CD8-positive, alpha-beta memory T cell (primary cell): ENCODE measurements at places on chromosomes 5 and 9. TPM values are rescaled to one million over a fixed set of nuclear protein-coding genes. Genes with fewer than 3 reads are reported as not detected.
A peak's percentile ranks its signal among the peaks of the same experiment; 100 is the strongest.

- no peak for DNase-seq
- no peak overlapping the region for H3K4me3 ChIP-seq
- no peaks in the 10 kb centered on the region for H3K4me1 ChIP-seq
- H3K27me3 ChIP-seq, result no peaks in the 10 kb centered on the region
- H3K27ac ChIP-seq, result no peak overlapping the region
Measured at GRCh38 chr9:6460189-6460768, 47.3 kb downstream of the UHRF2 start.

DNA sequence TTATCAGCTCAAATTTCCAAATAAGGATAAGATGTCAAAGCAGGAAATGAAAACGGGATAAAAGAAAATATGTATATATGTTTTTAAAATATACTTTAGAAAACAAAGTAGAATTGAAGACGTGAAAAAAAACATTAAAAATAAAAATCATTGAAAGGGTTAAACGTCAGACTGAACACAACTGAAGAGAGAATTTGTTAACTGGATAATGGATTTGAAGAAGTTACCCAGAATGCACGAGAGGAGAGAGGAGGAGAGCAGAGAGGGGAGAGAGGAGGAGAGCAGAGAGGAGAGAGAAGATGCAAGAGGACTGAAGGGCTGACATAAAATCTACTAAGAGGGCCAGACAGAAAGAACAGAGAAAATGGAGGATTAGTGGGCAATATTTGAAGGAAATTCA, 88.0 kb downstream of the CDKN2A start:
- no peak for DNase-seq
- no peaks in the 10 kb centered on the region for H3K4me1 ChIP-seq
- no peak overlapping the region for H3K4me3 ChIP-seq
- H3K27me3 ChIP-seq, result no peaks in the 10 kb centered on the region
- no peaks in the 10 kb centered on the region for H3K36me3 ChIP-seq

DNA sequence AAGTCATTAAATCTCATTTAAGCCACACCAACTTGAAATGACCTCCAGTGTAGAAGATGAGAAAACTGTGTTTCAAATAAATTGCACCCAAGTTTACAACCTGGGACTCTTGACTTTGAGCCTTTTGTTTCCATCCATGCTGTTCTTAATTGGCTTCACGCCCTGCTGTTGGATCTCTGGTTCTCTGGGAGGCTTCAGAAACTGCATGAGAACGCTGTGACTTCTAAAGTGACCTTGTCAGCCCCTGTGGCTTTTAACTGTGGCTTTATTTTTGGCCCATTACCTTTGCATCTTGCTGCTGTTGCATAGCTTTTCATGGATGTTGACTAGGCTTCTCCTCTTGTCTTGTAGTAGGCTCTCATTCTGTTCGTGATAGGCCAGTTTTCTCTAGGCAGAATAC, 29.3 kb downstream of the TNFAIP8 start:
- H3K4me1 ChIP-seq, result peaks cover 83% of the 10 kb centered on the region
- no peaks in the 10 kb centered on the region for H3K36me3 ChIP-seq
- H3K4me3 ChIP-seq, result no peak overlapping the region
- no peaks in the 10 kb centered on the region for H3K27me3 ChIP-seq
- H3K27ac ChIP-seq, result no peak overlapping the region

GRCh38 chr5:77251921-77252320, 41.4 kb downstream of the PDE8B start:
- DNase-seq, result no peak
- no peak overlapping the region for H3K4me3 ChIP-seq
- no peaks in the 10 kb centered on the region for H3K36me3 ChIP-seq
- H3K27ac ChIP-seq, result no peak overlapping the region
- H3K27me3 ChIP-seq, result no peaks in the 10 kb centered on the region

DNA sequence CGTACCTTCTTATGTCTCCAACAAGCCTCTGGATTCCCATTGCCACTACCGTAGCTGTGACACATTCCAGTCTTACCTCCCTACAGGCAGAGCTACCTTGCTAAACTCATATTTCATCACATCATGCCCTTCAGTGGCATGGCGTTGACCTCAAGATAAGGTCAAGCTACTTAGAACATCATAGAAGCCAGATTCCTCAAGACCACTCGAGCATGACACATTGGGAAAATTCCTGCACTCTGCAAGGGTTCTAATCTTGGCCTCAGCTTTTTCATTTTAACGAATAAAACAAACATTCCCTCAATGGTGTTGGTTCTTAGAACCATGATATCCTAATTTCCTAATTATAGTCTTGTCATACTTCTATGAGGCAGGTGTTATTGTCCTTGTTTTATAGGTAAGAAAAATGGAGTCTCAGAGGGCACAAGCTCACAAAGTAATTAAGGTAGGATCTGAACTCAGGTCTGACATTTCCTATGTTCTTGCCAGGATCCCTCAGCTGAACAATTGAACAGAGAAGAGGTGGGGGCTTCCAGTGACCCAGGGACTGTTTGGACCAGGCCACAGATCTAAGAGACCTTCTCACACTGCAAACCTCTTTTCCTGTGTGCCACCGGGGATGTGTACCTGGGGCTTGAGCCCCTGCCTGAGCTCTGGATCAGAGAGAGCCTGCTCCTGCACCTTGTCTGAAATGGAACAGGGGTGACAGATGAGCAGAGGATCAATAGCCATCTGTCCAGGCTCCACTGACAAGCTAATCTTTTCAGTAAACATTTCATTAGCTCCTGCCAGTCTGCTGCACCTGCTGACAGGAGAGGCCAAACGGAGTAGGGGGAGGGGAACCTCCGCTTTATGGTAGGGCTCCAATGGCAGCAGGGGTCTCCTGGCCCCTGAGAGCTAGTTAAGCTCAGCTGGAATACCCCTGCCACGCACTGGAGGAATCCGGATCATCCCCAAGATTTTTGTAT, 49.3 kb downstream of the ALG2 start:
- no peaks in the 10 kb centered on the region for H3K36me3 ChIP-seq
- no peak overlapping the region for H3K4me3 ChIP-seq
- no peaks in the 10 kb centered on the region for H3K27me3 ChIP-seq
- H3K4me1 ChIP-seq, result peaks cover 6% of the 10 kb centered on the region
- no peak for DNase-seq

GRCh38 chr9:37053684-37054362, 19.8 kb upstream of the PAX5 start:
- peaks cover 8% of the 10 kb centered on the region for H3K27me3 ChIP-seq
- no peaks in the 10 kb centered on the region for H3K4me1 ChIP-seq
- H3K27ac ChIP-seq, result no peak overlapping the region
- H3K36me3 ChIP-seq, result no peaks in the 10 kb centered on the region

- DNase-seq, result no peak
- H3K27me3 ChIP-seq, result no peaks in the 10 kb centered on the region
- H3K4me1 ChIP-seq, result no peaks in the 10 kb centered on the region
- no peak overlapping the region for H3K4me3 ChIP-seq
Measured at GRCh38 chr9:2800394-2801179, 43.3 kb downstream of the PUM3 start.

DNA sequence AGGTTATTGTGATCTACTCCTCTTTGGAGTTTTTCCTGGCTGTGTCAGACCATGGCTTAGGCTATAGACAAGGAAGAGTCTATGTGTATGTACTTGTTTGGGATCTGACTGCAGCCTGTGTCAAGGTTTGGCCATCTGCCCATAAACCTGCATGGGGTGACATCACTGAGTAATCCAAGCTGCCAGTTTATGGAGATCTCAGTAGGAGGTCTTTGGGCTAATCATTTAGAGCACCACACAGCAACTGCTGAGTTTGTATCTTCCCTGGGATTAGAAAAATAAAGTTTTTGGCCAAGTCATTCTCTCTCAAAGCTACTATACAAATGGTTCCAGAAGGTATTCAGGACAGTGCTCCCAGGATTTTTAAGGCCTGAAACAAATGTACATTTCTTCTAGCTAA, 65.5 kb upstream of the HSPB3 start:
- H3K4me3 ChIP-seq, result no peak overlapping the region
- peak overlapping the region; percentile 52 for H3K27ac ChIP-seq
- no peaks in the 10 kb centered on the region for H3K36me3 ChIP-seq
- DNase-seq, result no peak
- H3K4me1 ChIP-seq, result no peaks in the 10 kb centered on the region
- no peaks in the 10 kb centered on the region for H3K27me3 ChIP-seq

- peak within 1 kb of the TSS; percentile 82 for H3K4me3 ChIP-seq
- H3K27me3 ChIP-seq, result no peaks in the 10 kb centered on the region
- H3K4me1 ChIP-seq, result peaks cover 34% of the 10 kb centered on the region
- H3K27ac ChIP-seq, result peak within 1 kb of the TSS; percentile 70
- no peak for DNase-seq
Measured at GRCh38 chr9:35618325-35618727, at the start of gene CD72. CD72 (minus strand) TSS chr9:35618413; CDS start chr9:35618303, 110 bp downstream.

DNA sequence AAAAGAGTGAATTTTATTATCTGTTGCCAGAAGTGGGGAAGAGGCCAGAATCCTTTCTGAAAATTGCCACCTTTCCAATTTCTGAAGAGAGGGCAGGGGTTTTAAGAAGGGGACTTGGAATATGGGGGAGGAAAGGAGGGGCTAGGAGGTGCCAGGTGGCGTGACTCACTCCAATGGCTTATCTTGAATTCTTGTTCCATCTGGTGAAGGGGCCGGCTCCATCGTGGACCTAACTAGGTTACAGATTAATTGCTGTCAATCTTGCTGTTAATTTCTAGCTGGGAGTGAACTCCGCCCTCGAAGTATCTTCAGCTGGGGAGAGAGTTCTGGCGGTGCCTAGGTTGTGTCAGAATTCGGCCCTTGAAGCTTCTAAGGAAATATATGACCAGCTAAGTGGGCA, 138.7 kb downstream of the YTHDC2 start:
- DNase-seq, result no peak
- no peaks in the 10 kb centered on the region for H3K36me3 ChIP-seq
- H3K4me3 ChIP-seq, result no peak overlapping the region
- no peaks in the 10 kb centered on the region for H3K27me3 ChIP-seq
- no peak overlapping the region for H3K27ac ChIP-seq

DNA sequence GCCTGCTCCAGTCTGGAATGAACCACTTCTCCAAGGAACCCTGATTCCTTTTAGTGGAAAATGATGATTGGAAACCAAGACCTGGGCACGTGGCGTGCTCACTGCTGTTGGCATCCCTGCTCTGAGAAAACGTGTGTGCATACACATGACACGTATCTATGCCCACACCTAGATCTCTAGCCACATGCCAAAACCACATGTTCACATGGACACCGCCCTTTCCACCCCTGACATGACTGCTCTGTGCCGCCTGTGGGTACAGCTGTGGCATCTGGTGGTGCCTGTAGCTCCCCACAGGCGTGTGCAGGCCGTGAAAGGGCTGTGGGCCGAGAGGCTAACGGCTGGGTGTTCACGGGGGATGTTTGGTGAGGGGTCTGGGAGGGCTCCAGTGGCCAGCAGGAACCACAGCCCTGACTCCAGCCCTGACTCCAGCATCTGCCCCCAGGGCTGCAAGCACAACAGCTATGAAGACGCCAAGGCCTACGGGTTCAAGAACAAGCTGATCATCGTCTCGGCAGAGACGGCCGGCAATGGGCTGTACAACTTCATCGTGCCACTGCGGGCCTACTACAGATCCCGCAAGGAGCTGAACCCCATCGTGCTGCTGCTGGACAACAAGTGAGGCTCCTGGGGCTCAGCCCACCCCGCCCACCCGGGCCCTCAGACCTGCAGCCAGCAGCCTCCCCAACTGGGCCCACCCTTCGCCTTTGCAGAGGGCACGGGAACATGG, 75.1 kb downstream of the KCNT1 start:
- H3K4me1 ChIP-seq, result no peaks in the 10 kb centered on the region
- no peak overlapping the region for H3K27ac ChIP-seq
- H3K27me3 ChIP-seq, result no peaks in the 10 kb centered on the region
- H3K36me3 ChIP-seq, result no peaks in the 10 kb centered on the region
- H3K4me3 ChIP-seq, result no peak overlapping the region
- peak; percentile 7 for DNase-seq

GRCh38 chr9:116861321-116861720, 174.2 kb downstream of the TRIM32 start:
- no peak overlapping the region for H3K4me3 ChIP-seq
- no peaks in the 10 kb centered on the region for H3K27me3 ChIP-seq
- H3K4me1 ChIP-seq, result no peaks in the 10 kb centered on the region
- no peak for DNase-seq

DNA sequence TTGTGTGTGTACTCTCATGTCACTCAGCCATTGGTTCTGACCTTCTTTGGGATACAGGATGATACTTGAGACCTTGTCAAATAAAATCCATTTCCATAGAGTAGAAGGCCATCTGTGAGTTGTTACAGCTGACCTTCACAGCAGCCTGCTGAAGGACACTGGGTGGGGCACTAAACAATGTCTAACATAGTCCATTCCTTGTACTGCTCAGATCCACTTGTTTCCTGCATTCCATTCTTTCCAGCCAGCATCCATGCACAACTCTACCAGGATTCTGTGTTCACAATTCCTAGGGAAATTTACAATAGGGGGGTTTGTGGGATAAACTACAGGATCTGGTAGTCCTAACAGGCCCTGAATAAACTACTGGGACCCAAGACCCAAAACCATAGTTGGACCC, 286.4 kb downstream of the RASEF start:
- no peaks in the 10 kb centered on the region for H3K27me3 ChIP-seq
- H3K4me3 ChIP-seq, result no peak overlapping the region

- H3K27me3 ChIP-seq, result no peaks in the 10 kb centered on the region
- H3K27ac ChIP-seq, result no peak overlapping the region
- H3K36me3 ChIP-seq, result no peaks in the 10 kb centered on the region
- no peak overlapping the region for H3K4me3 ChIP-seq
- DNase-seq, result no peak
Measured at GRCh38 chr5:95035891-95036685, 248.8 kb downstream of the MCTP1 start.

- no peak overlapping the region for H3K4me3 ChIP-seq
- H3K4me1 ChIP-seq, result no peaks in the 10 kb centered on the region
- no peak for DNase-seq
- no peaks in the 10 kb centered on the region for H3K36me3 ChIP-seq
Measured at GRCh38 chr9:94624629-94625028, 14.7 kb downstream of the FBP1 start.

DNA sequence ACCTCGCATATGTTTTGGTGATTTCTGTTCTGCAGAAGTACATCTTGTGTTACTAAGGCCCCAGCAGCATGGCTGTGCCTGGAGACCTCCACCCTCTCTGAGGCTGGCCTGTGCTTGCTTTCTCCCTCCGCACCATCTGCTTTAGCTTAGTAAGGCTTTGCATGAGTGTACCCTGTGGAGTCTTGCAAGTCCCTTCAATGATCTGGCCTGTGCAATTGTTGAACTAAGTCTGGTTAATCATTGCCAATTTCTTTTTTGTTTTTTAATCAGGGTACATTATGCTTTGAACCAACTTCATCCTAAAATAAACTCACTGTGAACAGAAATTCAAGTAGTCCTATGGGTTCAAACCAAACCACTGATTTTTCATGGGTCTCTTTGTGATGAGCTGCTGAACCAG, 32.3 kb downstream of the ACOT12 start:
- no peak for DNase-seq
- no peaks in the 10 kb centered on the region for H3K4me1 ChIP-seq
- no peak overlapping the region for H3K27ac ChIP-seq
- H3K27me3 ChIP-seq, result no peaks in the 10 kb centered on the region
- H3K36me3 ChIP-seq, result no peaks in the 10 kb centered on the region

The SLC36A2 gene
- not detected for total RNA-seq

The MEGF10 gene
- not detected for total RNA-seq

The CD74 gene
- total RNA-seq, result 319 TPM

The ADAMTS2 gene
- not detected for total RNA-seq

The SLC1A3 gene
- 0.37 TPM for total RNA-seq
